ENCODE measurements at places on chromosomes 3 and 15.

DNA sequence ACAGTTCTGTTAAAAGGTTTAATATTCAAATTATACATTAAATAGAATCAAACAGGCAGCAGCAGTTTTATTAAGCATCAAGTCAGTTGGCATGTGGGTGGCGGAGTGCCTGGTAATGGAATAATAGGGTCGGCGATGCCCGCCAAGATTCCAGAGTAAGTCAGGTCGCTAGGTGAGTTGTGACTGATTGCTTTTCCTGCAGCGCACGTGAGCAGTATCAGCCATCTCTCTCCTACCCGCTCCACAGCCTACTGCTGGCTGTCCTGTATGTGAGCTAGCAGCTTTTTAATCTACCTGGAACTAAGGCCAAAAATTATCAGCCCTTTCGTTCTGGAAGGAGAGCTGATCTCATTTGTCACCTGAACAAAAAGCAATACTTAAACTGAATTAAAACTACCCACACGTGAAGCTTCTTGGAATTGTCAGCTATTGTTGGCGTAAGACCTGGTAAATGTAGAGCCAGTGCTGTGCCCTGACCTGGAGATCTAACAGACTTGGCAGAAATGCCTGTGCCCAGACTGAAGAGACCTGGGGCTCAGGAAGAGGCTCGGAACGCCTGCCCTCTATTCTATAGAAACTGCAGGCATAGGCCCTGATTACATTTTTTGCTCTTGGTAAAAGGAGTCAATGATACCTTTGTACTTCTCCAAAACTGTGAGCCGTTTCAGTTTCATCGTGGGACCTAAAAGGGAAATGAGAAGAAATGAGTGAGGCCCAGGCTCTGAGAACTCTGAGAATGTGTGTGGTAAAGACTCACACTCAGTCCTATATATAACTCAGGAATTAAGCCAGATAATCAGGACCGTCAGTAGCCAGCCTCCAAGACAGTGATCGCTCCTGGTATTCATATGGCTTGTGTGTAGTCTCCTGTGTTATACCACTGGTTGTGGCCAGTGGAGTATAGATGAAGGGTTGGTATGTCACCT, 21.9 kb downstream of the IDH3A start:
- no peak for DNase-seq

- DNase-seq, result no peak
These were observed 31.6 kb downstream of the TIPARP start for GRCh38 chr3:156705761-156706616.

DNA sequence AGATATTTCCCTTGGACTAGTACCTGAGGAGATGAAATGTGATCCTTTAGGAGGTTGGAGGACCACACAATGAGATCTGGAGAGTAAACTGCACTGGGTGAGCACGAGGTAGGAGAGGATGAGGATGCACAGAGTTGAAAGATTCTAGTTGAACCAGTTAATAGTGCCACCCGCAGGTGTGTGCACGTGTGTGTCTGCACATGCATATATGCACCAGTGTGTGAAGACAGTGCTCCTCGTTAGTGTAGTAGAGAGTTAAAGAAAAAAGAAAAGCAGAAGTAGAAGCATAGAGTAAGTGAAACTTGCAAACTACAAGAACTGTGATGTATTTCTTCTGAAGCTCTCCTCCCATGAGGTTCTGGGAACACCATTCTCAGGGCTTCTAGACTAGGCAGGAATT, 8.4 kb downstream of the MED12L start:
- DNase-seq, result no peak

DNA sequence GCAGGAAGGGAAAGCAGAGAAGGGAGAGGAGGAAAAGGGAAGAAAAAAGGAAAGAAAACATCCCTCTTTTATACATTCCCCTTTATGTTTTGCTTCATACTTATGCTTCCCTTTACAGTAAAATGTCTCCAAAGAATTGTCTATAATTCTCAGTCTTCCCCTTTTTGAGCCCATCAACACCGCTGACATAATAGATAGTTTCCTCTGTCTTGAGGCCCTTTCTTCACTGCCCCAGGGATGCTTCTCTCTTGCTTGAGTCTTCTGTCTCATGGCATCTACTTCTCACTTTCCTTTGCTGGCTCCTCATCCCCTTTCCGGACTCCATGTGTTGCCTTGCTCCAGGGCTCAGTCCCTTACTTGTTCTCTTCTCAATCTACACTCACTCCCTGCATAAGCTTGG, 99.7 kb upstream of the DAZL start:
- no peak for DNase-seq

DNA sequence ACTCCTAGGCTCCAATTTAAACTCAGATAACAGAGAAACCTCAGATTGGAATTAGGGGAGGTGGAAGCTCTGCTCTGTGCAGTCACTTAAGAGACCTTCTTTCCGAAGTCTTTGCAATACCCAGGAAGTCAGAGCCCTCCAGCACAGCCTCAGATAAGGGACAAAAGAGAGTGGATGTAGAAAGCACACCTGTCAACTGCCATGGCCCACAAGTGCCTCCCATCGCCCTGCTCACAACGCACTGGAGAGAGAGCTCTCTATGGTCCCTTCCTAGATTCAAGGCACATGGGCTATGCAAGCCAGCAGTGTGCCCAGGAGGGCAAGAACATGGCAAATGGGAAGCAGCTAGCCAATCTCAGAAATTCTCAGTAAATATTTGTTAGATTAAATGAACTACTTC, 47.3 kb upstream of the TBL1XR1 start:
- DNase-seq, result no peak

DNA sequence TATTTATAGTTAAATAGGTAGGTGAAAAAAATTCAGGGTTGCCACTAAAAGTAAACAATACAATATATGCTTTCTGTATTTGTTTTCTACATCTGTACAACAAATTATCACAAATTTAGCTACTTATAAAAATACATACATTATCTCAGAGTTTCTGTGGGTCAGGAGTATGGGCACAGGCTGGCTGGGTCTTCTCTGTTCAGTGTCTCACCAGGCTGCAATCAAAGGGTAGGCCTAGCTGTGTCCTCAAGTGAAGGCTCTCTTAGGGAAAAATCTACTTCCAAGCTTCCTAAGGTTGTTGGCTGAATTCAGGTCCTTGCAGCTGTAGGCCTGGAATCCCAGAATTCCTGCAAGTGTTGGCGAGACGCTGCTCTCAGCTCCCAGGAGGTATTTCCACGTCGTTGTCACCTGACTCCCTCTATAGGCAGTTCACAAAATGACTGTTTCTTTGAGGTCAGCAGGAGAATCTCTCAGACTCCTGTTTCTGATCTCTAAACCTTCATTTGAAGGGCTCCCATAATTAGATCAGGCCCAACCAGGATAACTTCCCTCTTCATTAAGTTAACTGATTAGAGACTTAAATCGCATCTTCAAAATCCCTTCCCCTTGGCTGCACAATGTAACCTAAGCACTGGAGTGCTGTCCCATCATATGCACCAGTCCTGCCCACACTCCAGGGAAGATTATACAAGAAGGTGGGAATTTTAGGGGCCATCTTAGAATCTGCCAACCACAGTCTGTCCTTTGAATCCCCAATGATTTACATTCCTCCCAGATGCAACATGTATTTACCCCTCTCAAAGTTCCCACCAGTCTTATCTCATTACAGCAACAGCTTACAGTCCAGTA, 296.6 kb downstream of the SUCLG2 start:
- DNase-seq, result peak; percentile 35

DNA sequence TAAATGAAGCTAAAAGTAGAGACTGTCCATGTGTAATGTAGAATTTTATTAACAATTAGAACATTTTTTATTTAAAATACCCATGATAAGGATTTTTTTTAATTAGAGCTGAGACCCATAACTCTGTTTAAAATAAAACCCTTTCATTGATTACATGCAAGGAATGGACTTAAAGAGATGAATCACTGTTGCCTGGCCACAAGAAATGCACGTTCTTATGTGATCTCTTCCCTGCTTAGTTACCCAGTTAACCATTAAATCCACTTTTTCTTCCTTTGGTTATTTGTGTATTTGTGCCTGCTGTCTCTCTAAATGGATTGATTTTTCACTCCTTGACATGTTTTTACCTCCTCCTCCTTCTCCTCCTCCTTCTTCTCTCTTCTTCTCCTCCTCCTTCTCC, 83.3 kb upstream of the SLITRK3 start:
- no peak for DNase-seq

DNA sequence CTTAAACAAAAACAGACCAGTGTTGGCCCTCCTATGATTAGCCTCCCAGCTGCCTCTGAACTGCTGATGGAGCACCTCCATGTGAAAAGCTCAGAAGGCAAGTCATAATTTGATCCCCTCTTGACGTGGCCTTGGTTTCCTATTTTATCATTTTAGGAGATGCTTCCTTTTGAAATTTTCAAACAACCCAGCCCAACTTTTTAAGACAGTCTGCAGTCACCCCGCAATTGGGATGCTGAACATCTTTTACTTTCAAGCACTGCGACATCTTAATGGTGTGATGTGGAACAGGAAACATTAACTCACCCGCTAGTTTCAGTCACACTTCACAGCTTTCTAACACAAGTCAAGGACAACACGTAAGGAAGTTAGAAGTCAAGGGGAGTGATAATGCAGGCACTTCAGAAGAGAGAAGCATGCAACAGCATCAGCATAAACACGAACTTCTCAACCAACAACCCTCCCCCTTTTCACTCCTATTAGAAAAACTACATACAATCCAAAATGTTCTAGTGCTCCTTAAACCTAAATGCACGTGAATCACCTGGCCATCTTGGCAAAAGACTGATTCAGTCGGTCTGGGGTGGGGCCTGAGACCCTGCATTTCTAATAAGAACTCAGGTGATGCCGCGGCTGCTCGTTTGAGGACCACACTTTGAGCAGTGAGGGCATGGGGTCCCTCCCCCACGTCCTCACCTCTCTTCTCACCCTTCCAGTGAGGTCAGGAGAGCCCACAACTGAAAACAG, 161.5 kb downstream of the FOXP1 start:
- no peak for DNase-seq

DNA sequence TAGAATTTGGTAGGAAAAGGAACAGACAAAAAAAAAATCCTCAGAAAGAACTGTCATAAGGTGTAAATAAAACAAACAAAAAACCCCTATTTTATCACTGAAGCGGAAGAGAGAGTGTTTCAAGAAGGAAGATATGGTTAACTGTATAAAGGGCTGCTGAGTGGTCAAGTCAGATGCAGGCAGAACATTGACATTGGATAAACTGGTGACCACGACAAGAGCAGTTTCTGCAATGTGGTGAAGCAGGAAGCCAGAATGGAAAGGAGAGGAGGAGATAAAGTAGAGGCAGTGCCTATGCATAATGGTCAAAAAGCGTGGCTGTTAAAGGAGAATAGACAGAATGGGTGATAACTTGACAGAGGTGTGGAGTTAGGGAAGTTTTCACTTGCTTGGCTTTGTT, 75.3 kb downstream of the CYP19A1 start:
- DNase-seq, result no peak

DNA sequence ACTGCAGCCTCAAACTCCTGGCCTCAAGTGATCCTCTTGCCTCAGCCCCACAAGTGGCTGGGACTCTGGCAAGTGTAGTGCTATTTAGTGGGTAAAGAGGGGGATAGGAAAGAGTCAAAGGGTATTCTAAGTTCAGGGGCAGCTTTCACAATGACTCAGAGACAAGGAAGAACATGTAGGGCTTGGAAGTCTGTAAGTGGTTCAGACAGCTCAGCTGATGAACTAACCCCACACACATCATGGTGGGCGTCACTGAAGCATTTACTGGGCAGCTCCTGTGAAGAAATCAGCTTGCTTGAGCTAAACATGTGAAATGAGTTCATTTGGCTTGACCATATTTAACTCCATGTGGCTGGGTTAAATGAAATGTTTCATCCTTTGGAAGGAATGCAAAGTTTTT, 34.6 kb upstream of the THSD4 start:
- DNase-seq, result no peak

- DNase-seq, result no peak
These were observed 34.3 kb downstream of the IGDCC3 start for GRCh38 chr15:65343374-65343981.

- DNase-seq, result peak; percentile 49
These were observed 854 bp upstream of the COL8A1 start for GRCh38 chr3:99637368-99638111.

DNA sequence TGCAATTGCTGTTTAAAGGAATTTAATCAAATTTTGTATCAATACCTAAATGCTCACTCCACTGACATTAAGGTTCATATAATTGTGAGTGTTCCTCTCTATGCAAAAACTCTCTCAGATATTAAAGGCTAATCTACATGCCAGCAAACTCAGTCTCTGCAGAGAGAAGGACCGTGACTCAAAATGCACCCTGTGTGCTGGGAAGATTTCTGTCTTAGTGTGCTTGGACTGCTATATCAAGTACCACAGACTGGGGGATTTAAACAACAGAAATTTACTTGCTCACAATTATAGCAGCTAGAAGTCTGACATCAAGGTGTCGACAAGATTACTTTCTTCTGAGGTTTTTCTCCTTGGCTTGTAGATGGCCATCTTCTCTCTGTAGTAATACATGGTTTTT, 18.6 kb upstream of the PFN2 start:
- no peak for DNase-seq

- DNase-seq, result no peak
These were observed 31.2 kb downstream of the SATB1 start for GRCh38 chr3:18393906-18394305.

DNA sequence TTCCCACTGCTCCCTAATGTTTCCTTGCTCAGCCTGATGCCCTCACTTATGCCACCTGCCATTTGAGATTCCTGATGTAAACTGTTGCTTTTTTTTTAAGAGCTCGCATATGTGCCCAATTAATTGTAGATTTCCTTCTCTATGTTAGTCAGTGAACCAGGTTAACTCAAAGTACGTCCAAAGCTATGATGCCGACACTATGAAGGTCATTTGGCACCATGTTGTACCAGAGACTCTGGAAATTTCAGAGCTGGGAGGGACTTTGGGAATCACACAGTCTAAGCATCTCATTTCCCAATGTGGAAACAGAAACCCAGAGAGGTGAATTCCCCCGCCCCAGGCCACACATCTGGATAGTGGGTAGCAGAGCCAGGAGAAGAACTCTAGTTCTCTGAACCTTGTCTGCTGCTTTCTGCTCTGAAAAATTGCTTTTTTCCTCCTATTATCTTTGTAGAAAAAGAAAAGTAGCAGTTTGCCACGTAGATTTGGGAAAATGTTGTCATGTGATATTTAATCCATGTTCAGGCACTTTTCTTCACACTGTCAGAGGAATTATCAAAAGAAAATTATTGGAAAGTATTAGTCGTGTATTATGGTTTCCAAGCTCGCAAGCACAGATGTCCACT, 38.5 kb upstream of the TNFAIP8L3 start:
- DNase-seq, result no peak

GRCh38 chr3:27279123-27279522, 90.1 kb downstream of the NEK10 start:
- peak; percentile 86 for DNase-seq
